CD4-positive, alpha-beta T cell treated with Interferon alpha-2 for 1 hour (primary cell): ENCODE measurements at places on chromosomes 5 and 9.

DNA sequence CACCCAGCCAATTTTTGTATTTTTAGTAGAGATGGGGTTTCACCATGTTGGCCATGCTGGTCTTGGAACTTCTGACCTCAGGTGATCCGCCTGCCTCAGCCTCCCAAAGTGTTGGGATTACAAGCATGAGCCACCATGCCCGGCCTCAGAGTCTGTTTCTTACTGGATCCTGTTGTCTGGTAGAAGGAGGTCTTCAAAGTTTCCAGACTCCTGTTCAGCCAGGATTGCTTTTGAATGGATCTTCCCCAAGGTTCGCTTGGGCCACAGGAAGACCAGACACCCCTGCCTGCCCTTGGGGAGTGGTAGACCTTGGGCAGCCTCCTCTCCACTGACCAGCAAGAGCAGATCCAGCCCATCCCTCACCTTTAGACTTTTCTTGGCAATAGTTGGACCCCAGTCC is 7.6 kb upstream of the LCN2 start:
- no peak for DNase-seq

- no peak for DNase-seq
Measured at GRCh38 chr5:24225051-24225450, 419.7 kb downstream of the CDH10 start.

GRCh38 chr9:84271921-84272556 is 68.5 kb downstream of the SLC28A3 start:
- DNase-seq = no peak

- peak; percentile 51 for DNase-seq
Measured at GRCh38 chr5:119016125-119016774, 27.9 kb upstream of the DTWD2 start.

- no peak for DNase-seq
Measured at GRCh38 chr9:126488881-126489404, 124.8 kb upstream of the LMX1B start.

GRCh38 chr9:116336133-116336862 is 182.7 kb downstream of the PAPPA start:
- DNase-seq = no peak

DNA sequence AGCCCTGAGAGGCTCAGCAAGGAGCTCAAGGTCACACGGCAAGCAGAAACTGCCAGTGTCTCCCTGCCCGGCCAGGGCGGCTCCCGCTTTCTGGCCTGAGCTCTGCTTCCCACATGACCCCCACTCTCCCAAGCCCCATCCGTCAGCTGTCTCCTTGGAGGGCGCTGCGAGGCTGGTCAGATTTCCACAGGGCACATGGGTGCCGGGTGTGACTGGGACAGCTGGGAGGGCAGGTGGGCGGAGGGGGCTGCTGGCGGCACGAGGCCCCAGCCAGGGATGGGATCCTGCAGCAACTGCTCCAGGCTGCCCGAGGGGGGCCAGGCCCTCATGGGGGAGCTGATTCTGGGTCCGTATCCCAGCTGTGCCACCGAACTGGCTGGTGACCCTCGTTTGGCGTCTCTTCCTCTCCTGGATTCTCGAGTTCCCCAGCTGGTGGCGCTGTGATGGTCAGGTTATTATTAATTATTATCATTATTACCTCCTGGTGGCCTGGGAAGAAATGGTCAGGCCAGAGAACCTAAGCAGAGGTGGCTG is 12.9 kb upstream of the WDR38 start:
- DNase-seq = no peak

DNA sequence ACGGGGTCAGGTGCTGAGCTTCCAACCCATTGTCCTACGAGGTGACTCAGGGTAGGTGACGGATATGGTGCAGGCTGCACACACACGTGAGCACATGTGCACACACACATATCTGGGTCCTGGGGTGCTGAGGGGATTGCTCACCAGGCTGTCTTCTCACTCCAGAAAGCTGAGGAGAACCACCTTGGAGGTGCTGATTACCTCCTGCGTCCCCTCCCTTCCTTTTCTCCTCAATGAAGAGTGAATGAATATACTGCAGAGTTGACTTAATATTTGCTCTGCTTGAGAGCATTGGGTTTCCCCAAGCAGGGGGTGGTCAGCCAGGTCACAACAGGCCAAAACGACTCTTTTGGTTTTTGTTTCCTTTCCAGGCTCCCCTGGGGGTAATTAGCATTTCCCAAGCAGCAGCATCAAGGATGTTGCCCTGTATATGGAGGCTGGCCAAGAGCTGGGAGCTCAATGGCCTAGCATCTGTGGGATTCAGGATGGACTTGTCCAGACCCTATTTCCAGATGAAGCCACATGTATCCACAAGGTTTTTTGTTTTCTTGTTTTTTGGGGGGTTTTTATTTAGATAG is 49.7 kb downstream of the PDZD2 start:
- no peak for DNase-seq

DNA sequence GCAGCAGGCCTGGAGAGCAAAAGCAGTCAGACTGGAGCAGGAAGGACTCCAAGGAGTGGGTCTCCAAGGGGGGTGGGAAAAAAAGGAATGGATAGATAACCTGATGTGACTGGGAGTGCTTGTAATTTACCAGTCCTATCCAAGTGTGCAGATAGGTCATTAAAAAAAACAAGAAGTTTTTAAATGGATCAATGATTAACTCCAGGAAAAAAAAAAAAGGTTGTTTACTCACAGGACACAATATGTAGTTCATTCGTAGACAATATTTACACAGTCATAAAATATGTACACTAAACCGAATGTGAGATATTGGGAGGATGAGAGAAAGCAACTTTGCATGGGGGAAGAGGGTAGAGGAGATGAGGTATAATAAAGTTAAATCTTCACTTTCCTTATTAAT is 20.4 kb downstream of the ZBTB5 start:
- DNase-seq = no peak

- no peak for DNase-seq
Measured at GRCh38 chr5:13932561-13932960, 11.9 kb downstream of the DNAH5 start.

DNA sequence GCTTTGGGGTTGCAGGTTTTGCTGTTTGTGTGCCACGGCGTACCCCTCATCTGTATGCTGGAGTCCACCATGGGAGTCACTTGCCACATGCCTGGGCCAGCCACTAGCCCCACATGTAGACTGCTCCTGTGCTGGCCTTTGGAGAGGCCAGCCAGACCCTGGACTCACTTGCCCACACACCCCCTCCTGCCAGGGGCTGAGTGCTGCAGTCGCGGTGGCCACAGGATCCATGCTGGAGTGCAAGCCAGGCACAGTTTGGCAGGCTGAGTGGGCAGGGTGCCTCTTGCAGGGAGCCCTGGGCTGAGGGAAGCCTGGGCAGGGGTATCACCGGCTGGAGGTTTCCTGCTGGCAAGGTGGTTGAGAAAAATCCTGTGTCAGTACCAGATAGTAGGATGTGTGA is 25.6 kb upstream of the GCNT1 start:
- DNase-seq = no peak

- DNase-seq = no peak
Measured at GRCh38 chr9:127847178-127847510, 7.3 kb downstream of the ENG start.

GRCh38 chr5:124627815-124628595 is 118.4 kb downstream of the ZNF608 start:
- DNase-seq = no peak

DNA sequence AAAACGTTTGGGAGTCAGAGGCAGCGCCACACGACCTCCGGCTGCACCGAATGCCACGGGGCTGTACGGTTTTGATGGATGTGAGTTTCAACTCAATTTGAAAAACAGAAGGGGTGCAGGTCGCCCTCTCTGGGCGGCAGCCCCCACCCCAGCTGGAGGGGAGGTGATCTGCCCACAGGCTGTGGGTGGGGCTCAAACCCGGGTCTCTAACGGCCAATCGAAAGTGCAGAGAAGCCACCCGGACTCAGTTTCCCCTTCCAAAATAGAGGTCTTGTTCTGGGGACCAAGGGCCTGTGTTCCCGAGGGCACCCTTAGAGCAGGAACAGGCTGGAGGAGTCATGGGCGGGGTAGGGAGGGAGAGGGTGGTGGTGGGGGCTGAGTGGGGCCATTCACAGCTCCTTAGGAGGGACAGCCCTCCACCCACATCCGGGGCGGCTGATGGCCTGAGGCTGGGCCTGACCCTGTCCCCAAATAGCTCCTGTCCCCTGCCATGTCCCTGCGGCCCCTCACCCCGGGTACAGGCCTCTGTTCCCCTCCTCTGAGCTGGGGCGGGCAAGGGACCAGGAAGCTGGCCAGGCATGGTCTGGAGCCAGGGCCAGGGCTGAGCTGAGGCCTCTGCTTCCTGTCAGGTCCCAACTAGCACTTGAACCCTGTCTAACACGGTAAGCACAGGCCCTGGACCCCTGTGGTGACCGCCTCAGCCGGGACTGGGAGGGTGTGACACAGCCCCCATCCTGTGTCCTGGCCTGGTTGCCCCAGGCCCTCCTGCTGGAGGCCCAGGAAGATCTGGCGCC is 22.6 kb upstream of the NOTCH1 start:
- no peak for DNase-seq

GRCh38 chr5:60544142-60544541 is 155.8 kb downstream of the DEPDC1B start:
- DNase-seq = no peak

DNA sequence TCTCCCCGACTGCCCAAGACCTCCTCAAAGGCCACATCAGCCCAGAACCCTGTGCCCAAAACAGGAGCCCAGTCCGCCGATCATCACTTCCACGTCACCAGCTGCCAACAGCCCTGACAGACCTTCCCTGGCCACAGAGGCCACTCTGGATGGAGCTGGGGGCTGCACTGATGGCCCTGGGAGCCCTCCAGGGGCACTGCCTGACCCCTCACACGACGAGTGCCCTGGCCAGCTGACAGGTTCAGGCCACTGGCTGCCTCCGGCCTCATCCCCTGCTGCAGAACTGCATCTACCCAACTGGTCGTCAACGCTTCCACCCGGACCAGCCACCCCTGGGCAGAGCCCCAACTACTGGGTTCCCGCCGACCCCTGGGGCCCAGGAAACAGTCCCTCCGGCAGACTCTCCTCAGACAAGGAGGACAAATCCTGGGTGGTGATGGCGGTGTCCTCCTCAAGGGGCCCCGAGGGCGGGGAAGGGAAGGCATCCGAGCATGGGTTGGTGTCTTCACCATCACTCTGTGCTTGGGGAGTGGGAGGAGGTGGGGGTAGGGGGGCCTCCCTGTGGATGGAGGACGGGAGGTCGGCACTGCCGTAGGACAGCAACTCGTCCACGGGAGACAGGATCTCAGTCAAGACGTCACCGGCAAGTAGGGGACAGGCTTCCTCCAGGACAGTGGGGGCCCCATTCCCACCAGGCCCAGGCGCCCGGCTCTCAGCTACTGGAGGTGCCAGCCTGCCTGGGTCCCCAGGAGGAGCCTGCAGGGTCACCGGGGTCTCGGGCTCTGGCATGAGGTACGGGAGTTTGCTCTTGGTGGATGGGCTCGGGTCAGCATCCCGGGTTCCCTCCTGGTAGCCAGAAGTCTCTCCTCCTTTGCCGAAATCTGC is 7.9 kb upstream of the QSOX2 start:
- DNase-seq = no peak

- no peak for DNase-seq
Measured at GRCh38 chr5:21254161-21254560, 1266.2 kb upstream of the CDH18 start.

- no peak for DNase-seq
Measured at GRCh38 chr9:26133537-26133936, 455.3 kb upstream of the TUSC1 start.

GRCh38 chr9:26163931-26164330 is 485.7 kb upstream of the TUSC1 start:
- no peak for DNase-seq

GRCh38 chr9:85405566-85405950 is 336.2 kb downstream of the AGTPBP1 start:
- DNase-seq = no peak

GRCh38 chr9:23665635-23666034 is 160.4 kb downstream of the ELAVL2 start:
- no peak for DNase-seq

DNA sequence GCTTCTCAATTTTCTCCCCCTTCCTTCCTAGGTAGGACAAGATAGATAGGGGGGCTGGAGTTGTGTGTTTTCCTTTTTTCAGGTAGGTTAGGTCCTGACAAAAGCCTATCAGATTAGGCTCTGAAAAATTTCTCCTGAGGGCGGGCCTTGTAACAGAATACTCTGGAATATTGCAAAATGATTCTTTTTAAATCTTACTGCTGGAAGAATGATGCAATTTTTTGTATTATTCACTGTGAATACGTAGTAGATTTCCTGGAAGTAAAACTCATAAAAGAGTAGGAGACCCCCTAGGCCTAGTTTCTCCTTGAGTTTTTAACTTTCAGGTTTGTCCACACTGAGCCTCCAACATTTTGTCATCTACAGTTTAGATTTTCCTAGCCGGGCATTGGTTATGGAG is 1701.8 kb downstream of the EFNA5 start:
- no peak for DNase-seq

- no peak for DNase-seq
Measured at GRCh38 chr5:6873359-6873758, 160.1 kb downstream of the TENT4A start.

GRCh38 chr9:97978371-97979130 is 4.6 kb upstream of the ANP32B start:
- no peak for DNase-seq

- no peak for DNase-seq
Measured at GRCh38 chr5:174589599-174589998, 134.8 kb upstream of the MSX2 start.

GRCh38 chr5:83924171-83924570 is 203.5 kb upstream of the HAPLN1 start:
- no peak for DNase-seq

DNA sequence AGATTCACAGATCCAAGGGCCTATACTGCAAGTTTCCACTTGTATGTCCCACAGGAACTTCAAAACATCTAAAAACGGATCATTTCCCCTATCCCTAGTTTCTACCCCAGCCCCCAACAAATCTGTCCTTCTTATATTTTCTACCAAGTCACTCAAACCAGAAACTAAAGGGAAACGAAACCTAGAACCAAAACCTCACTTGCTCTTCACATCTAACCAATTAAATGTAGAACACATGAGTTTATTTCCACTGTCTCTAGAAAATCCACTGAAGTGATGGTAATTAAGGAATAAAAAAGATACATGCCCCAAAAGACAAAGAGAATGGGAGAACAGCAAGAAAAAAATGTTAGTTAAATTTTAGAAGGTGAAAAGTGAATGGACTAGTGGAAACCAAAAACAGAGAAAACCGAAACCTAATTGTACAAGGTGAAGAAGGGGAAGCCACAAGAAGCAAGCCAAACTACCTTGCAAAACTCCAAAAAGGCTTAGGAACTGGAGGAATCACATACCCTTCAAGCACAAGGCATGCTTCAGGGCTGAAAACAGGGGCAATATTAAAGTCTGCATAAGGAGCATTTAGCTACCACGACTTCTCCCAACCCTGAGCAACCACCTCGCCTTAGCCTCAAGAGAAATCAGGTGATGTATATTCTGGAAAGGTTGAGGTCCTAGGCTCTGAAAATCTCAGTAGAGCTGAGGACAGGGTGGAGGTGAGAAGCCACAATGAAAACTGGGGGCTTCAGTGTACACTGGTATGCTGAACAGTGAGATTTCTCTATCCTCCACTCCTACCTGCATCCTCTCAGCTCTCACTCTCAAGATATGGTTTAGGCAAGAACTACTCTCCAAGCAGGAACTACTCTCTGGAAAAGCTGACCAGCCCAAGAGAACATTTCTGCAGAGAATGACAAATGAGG is 11.1 kb downstream of the SMU1 start:
- DNase-seq = no peak
